Bone marrow (tissue), 2 donors: ENCODE measurements at places on chromosomes 7 and 10.

- DNase-seq, result no peak
Observed at GRCh38 chr7:27172823-27173510, 1.2 kb downstream of the HOXA10 start.

- no peak for DNase-seq
Observed at GRCh38 chr7:123784263-123784662, 35.5 kb upstream of the WASL start.

- DNase-seq, result no peak
Observed at GRCh38 chr7:17773289-17773626, 167.0 kb downstream of the SNX13 start.

- no peak for DNase-seq
Observed at GRCh38 chr7:100107890-100108289, 6.4 kb downstream of the AP4M1 start.
